ENCODE measurements at places on chromosomes 12 and 14.
A peak's percentile ranks its signal among the peaks of the same experiment; 100 is the strongest.

DNA sequence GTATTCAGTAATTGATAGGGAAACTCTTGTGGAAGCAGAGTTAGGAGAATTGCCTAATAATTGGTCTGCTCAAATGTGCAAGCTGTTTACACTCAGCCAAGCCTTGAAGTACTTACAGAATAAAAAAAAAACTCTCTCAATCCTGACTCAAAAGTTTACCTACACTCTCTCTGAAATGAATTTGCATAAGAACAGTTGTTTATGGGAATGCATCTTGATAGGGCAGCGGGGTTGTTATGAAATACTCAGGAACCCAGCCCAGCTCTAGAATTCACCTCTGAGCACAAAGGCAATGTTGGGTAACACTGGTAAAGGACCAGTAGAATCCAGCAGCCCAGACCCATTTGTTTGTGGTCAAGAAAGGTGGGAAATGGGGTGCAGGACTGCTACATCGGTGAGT is 267.0 kb downstream of the CPNE8 start:
- no peak for DNase-seq

DNA sequence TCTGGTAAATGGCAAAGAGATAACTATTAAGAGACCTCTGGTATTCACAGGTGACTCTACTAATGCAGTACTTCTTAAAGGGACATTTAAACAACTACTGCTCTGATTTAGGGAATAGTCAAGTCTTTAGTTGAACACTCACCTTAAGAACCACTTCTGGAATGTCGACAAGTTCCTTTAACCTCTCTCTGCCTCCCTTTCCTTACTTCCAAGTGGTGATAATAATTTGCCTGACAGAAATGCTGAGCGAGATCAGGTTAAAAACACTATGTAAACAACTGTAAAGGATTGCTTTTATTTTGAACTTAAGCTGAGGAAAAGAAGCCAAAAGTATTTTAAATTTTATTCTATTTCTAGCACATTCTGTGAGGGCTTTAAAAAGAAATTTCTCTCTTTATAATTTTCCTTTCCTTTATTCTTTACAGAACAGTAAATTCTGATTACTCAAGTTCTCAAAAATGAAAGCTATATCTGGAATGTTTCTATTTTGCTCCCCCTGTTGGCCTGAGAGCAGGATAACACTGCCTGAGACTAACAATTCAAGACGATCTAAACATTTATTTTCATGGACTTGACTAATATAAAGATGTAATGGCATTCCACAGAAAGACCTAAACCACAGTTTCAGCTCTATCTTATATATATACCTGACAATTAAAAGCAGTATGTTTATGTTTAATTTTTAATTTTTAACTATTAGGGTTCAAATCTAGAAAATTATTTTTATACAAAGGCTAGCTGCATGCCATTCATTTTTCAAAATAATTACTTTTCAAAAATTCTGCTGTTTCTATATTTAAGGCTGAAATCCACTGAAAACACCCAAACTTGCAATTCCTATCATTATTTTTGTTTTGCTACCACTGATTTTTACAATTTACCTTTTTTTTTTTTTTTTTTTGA is 29.2 kb downstream of the ZCCHC8 start:
- DNase-seq, result peak; percentile 72

DNA sequence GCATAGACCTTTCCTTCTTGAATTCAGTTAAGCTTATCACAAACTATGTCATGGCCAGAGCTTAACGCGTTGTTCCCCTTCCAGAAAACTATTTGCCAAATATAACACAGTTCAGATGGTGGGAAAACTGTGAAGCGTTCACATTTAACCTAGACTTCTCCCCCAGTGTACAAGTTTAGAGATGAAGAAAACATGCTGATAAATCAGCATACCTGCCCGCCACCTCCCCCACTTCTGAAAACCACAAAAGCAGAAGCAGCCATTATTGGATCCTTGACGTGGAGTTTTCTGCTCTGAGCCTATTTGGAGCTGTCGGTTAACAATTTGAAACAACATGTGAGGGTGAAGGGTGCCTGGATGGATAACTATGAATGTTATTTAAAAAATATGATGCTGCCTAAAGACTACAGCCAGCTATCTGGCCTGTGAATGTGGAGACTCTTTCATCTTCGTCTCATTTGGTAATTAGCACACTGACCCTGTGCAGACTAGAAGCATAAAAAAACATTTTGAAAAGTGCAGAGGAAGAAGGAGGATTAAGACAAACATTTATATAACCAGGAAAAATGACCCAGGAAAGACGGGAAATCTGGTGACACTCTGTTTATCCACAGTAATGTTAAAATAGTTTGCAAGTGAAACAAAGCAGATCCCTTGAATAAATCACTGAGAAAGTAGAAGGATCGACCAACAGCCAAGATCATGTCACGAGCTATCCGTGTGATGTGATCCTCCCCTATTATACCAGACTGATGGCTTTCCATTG is 408.2 kb downstream of the AEBP2 start:
- DNase-seq, result no peak

DNA sequence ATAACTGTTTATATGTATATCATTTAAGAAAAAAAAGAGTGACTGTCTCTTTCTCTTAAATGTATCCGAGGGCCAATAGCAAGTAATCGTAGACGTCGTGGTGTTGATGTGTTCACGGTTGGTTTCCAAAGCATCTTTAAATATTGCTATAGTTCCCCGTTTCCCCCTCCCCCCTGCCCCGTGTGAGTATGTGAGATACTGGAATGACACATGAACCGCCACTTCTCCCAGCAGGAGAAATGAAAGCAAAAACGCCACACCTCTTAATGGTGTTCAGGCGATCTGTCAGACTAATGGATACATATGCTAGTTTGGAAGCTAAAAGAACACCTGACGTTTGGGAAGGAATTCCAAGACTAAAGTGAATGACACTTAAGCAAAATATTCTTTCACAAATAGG is 258.3 kb downstream of the FOXN3 start:
- DNase-seq, result no peak

- DNase-seq, result no peak
Observed at GRCh38 chr14:76289276-76289675, 86.7 kb upstream of the ESRRB start.

DNA sequence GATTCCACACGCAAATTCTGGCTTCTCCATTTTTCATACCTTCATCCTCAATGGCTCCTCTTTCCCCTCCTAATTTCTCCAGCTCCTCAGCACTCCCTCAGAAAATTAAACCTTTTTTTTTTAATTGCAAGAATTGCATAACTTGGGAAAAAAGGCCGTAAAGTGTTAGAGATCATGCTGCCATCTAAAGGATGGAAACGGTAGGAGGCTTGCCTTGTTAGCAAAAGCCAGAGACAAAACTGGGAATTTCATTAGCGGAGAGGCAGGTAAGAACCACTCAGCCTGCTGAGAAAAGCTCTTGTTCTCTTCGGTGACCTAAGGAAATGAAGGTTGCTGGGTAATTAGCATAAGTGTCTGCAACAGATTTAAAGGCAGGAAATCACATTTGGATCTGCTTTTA is 204.3 kb downstream of the AEBP2 start:
- no peak for DNase-seq

DNA sequence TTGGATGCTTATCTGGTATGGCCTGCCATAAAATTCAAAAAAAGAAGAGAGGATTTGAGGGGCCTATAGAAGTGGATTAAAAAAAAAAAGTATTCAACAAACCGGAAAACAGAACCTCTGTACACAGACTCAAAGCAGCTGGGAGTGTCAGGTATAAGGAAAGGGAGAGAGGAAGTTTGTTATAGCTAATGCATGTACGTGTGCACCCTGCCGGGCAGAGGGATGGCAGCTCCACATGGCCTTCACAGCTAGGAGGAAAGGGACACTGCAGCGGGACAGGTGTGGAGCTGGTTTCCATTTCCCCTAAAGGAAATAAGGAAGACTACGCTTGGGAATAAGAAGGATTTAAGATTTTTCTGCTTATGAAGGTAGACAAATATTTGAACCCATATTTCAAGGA is 21.5 kb downstream of the SLC7A8 start:
- DNase-seq, result no peak

DNA sequence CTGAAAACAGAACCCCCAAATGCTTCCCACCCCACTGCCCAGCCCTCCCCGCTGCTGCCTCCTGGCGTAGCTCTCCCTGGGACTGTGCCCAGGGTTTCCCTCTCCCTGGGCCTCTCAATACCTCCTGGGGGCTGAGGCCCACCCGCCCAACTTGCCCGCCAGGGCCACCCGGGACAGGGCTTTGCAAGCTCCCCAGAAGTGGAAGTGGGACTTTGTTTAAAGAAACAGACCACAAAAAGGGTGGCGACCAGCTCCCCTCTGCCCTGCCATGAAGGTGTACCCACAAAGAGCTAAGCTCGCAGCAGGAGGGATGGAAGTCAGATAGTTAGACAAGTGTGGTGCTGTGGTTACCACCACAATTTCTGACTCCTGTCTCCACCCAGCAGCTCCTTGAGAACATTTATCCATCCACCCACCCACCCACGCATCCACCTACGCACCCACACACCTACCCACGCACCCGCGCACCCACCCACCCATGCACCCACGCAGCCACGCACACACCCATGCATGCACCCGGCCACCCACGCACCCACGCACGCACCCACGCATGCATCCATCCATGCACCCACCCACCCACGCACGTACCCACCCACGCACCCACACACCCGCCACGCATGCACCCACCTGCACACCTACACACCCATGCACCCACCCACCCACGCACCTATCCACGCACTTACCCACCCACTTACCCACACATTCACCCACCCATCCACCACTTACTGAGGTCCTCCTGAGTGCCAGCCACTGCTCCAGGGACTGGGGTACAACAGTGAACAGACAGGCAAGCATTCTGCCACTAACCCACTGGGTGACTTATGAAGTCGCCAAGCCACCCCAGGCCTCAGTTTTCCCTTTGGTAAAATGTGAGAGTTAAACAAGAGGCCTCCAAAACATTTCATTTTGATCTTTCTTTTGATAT is 127.3 kb downstream of the SCARB1 start:
- no peak for DNase-seq

DNA sequence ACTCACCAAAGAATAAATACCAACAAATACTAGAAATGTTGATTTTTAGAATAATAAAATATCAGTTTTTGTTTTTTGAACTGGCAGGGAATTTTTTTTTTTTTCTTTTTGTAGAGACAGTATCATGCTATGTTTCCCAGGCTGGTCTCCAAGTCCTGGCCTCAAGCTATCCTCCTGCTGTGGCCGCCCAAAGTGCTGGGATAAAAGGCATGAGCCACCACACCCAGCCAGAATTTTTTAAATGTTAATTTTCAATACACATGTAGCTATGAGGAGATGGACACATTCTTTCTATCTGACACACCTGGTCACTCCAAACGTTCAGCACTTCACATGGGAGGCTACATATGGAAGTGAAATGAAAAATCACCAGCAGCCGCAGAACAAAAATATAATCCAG is 126.8 kb downstream of the ETV6 start:
- no peak for DNase-seq

DNA sequence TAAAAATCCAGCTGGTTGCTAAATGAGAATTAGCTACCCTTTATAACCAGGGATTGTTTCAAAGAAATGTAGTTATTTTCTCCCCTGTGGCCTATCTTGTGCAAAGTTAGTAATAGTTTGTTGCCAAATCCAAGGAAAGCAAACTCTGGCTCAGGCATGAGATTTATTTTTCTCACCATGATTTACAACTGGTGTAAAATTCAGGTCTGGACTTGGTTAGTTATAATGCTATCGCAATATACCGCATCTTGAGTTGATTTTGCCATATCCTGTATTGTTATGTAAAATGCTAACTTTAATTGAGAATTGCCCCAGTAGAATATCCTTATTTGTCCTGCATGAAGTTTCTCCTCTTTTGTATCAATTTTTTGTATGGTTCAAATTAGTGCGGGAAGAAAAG is 135.5 kb downstream of the CRADD start:
- DNase-seq, result no peak

GRCh38 chr14:94342334-94342934 is 19.3 kb upstream of the SERPINA6 start:
- DNase-seq, result peak; percentile 8

GRCh38 chr14:45742187-45742586 is 489.2 kb upstream of the MIS18BP1 start:
- no peak for DNase-seq

DNA sequence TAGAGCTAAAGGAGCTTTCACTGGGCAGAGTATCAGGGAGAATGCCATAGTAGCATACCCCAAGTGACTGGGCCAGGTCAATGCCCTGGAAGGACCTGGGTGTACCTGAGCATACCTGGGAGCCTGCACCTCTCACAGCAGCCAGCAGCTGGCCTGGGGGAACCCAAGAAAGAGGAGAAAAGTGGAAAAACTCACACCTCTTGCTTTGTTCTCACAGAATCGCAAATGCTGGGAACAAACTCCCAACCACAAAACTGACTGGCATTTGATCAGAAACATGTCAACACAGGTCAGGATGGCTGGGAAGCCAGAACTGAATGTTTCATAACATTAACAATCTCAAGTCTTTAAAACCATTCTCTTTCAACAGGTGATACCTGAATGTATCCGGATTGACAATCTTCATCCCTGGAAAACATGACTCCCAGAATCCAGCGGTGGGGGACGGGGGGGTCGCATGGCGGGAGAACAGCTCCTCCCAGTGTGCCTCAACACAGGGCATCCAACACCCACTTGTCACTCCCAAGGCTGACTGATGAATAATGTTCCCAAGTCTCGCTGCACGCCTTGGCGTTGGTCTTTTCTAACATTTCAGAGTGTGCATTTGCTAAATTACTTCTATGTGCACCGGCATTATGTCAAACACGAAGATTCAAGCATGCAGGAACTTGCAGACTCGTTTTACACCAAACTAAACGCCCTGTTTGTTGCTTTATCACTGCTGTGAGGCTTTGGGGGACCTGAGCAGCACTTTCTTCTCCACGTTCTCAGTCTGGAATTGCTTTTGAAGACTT is 7.9 kb downstream of the FOXN3 start:
- DNase-seq, result no peak

- DNase-seq, result peak; percentile 7
Observed at GRCh38 chr12:90028635-90029051, 320.0 kb upstream of the ATP2B1 start.

DNA sequence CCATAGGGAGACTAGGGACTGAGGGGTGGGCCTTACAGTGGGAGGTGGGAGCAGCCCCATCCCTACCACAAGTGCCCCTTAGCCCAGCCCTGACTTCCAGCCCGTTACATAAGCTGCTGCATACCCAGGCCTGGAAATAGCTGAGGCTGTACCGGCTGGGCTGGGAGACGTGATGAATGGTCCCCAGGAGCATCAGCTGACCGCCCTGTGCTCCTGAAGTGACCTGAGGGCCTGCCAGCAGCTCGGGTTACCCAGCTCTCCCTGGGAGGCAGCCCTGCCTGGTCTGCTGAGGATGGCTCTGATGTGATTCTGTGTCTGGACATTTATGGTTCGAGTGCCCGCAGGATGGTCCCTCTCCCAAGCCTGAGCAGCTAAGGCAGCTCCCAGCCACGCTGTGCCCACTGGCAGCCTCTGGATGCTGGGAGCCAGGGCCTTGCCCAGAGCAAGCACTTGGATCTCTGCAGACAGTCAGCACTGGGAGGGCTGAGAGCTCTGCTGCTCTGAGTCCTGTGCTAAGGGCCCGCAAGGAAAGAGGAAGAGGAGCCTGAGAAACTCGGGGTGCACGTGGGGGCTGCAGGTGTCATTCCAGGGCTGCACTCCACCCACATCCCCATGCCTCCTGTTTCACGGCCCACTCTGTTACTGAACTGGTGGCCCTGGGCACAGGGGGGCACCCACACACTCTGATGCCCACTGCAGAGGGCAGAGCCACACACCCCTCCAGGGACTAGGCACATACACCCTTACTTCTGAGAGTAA is 20.5 kb downstream of the TAMALIN start:
- DNase-seq, result no peak

GRCh38 chr12:85092814-85093370 is 56.7 kb downstream of the LRRIQ1 start:
- DNase-seq, result no peak

GRCh38 chr14:23620177-23620702 is 15.9 kb upstream of the DHRS2 start:
- DNase-seq, result no peak

- DNase-seq, result no peak
Observed at GRCh38 chr14:50846226-50846880, 15.4 kb upstream of the NIN start.

Data from CD4-positive, alpha-beta T cell treated with Interleukin-12 subunit alpha and Interleukin-12 subunit beta, for 1 hour (primary cell).